ENCODE measurements at places on chromosomes 16 and 17.
A peak's percentile ranks its signal among the peaks of the same experiment; 100 is the strongest.

- DNase-seq: no peak
These were observed 38.1 kb upstream of the RHOT1 start for GRCh38 chr17:32104158-32104557.

DNA sequence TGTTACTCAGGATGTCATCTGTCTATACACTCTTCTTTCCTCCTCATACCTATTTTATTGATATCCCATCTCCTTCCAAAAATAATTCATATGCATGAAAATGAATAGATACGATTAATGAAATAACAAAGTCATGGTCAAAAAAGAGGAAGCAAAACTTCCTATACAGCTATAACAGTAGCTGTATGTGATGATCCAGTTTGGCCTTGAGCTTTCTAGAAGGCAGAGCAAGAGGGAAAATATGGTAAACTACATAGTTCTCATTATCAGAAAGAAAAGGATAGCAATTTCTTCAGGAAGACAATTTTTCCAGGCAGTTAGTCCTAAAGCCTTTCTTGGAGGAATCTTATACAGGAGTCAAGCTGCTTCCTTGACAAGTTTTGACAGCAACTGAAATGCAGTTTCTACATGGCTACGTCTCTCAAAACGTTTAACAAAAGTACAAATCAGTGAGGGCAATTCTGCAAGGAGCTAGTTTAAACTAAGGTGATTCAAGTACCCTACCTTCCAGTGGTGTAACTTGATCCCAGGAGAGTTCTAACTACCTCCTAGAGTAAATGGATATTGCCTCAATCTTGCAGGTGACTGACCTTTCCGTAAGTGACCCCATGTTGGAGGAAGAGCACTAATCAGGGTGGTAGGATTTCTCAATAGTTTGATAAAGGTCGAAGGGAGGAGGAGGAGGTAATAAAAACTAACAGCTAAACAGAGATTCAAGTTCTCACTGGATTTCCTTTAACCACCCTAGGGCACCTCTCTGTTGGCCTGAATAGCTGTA lies 1.0 kb downstream of the SPAG5 start:
- DNase-seq: no peak

DNA sequence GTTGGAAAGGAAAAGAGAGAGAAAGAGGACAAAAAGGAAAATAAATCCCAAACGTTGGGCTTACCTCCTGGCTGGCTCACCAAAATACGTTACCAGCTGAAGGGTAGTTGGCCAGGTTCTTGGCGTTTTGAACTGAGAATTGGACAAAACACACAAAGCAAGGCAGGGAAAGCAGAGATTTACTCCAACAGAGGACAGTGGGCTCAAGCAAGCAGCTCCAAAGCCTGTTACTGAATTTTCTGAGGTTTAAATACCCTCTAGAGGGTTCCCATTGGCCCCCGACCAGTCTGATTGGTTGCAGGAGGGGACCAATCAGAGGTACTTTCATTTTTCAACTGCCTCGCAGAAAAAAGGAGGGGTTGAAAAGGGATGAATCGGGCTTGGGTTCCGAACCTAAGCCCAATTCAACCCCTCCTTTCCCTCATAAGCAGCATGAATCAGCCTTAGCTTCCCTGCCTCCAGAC lies 55.6 kb upstream of the ALOX12 start:
- no peak for DNase-seq

- no peak for DNase-seq
These were observed 8.3 kb downstream of the SLC35G3 start for GRCh38 chr17:35185849-35186248.

DNA sequence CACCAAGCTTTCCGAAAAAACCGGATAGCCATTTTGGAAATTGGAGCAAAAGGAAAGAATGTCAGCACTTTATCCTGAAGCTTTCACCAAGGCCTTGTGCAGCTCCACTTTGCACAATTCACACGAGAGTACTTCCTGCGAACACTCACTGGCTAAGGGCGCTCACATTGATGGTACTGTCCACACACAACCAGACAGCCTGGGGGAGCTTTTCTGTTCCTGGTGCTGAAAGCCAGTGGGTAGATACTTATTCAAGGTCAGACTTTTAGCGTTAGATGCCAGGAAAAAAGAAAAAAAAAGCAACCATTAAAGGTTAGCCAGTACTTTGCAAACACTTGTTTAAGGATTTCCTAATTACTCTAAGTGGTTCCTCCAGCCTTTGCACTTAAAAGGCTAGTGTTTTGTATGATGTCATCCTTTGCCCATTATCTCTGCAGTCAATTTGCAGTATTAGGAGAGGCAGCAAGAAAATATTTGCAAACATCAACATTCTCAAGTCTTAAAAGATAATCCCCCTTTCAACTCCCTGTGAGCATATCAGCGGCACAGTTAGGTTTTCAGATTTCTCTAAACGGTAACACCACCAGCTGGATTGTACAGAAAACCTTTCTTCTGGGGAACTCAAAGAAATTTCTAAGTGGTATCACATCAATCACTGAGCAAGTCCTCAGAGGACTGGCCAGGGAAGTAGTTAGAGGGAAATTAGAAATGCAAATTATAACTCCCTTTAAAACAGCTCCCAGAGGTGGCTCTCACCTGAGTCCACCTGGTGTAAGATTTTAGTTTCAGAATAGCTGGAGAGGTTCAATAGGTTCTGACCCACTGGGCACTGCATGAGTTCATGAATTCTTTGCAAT lies 243.4 kb upstream of the IRX5 start:
- DNase-seq: no peak

- DNase-seq: no peak
These were observed 408.4 kb downstream of the CPPED1 start for GRCh38 chr16:12395268-12395667.

DNA sequence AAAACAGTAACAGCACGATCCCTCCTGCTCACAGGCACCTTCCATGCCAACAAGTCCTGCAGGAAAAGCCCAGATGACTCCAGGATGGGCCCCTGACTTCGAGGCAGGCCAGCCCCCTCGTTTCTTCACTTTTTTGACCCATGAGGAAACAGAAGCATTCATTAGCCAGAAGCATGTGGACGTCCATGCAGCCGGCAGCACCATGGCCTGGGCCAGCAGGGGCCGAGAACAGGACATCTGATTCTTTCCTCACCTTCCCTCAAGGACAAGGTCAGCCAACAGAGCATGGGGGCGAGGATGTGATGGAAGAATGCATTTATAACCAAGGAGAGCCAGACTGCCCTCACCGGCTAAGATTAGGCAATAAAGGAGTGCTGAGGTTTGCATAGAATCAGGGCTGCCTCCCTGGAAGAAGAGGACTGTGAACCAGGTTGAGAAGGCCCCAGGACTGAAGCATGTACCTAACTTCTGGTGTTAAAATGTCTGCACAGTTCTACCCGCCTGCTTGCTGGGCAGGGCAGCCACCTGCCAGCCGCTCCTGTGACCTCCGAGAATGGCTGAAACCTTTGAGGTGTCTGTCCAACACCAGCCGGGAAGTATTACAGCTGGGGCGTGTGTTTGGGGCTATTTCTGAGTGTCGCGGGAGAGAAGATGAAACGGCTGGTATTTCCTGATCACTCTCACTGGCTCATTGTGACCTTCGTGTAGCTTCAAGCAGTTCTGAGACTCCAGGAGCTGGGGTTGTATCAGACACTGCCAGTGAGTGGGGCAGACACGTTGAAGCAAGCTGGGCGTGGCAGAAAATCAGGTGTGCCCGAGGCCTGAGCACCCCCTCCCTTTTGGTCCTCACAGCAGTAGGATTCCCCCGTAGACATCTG lies 94.0 kb upstream of the TNRC6C start:
- DNase-seq: no peak

- no peak for DNase-seq
These were observed 387.5 kb downstream of the UTP18 start for GRCh38 chr17:51647826-51648225.

- no peak for DNase-seq
These were observed 86.3 kb downstream of the XYLT1 start for GRCh38 chr16:17384471-17384870.

- no peak for DNase-seq
These were observed 43.9 kb upstream of the TNRC6C start for GRCh38 chr17:77914385-77915254.

DNA sequence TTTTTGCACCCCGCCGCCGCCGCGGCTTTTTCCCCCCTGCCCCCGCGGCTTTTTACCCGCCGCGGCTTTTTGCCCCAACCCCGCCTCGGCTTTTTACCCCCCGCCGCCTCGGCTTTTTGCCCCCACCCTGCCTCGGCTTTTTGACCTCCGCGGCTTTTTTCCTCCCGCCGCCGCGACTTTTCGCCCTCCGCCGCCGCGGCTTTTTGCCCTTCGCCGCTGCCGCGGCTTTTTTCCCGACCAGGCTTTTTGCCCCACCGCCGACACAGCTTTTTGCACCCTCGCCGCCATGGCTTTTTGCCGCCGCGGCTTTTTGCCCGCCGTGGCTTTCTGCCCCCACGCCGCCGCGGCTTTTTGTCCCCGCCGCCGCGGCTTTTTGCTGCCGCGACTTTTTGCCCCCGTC lies 137.0 kb upstream of the TP53TG3D start:
- no peak for DNase-seq

GRCh38 chr17:10875984-10876555 lies 38.2 kb upstream of the PIRT start:
- DNase-seq: no peak

GRCh38 chr16:11685844-11686618 lies 17.8 kb downstream of the SNN start:
- DNase-seq: no peak

- peak; percentile 34 for DNase-seq
These were observed 720 bp upstream of the BCKDK start for GRCh38 chr16:31107465-31107867.

DNA sequence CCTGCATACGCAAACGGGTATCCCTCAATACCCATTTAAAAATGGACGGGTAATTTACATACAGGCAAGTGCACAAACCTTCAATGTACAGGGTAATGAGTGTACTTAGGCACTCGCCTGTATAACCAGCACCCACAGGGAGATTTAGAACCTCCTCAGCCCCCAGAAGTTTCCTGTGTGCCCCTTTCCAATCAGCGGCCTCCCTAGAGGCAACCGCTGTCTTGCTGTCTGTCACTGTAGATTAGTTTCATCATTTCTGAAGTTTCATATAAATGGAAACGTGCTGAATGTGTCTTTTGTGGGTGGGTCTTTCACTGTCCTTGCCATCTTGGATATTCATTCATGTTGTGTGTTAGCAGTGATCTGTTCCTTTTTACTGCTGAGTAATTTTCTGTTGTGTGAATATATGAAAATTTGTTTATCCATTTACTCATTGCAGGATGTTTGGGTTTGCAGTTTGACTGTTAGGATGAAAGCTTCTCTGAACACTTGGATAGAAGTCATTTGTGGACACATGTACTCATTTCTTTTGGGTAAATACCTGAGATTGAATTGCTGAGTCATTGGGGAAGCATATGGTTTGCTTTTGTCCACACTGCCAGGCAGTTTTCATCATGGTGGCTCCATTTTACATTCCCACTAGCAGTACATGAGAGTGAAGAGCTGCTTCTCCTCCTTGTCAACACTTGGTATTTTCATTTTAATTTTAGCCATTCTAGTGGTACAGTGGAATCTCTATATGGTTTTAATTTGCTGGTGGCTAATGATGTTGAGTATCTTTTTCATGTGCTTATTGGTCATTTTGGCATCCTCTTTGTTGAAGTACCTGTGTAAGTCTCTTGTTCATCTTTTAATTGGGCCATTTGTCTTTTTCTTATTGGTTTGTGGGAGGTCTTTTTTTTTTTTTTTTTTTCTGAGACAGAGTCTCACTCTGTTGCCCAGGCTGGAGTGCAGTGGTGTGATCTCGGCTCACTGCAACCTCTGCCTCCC lies 2.1 kb upstream of the ADCY7 start:
- DNase-seq: no peak

DNA sequence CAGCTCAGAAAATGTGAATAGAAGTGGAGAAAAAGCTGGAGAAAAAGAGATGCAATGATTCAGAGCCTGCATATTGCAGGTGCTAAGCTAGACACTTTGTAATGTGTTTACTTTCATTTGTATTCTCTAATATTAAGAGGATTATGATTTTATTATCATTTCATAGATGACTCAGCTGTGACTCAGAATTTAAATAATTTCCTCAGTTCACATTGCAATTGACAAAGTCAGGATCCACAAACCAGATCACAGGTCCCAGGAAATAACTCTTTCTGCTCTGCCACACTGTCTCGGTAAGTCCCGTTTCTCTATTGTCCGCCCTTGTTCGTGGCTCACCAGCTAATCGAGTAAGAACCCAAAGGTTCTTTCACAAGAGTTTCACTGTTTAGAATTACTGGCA lies 235.4 kb upstream of the MON1B start:
- no peak for DNase-seq

- DNase-seq: no peak
These were observed 27.7 kb downstream of the WWOX start for GRCh38 chr16:78127130-78127529.

DNA sequence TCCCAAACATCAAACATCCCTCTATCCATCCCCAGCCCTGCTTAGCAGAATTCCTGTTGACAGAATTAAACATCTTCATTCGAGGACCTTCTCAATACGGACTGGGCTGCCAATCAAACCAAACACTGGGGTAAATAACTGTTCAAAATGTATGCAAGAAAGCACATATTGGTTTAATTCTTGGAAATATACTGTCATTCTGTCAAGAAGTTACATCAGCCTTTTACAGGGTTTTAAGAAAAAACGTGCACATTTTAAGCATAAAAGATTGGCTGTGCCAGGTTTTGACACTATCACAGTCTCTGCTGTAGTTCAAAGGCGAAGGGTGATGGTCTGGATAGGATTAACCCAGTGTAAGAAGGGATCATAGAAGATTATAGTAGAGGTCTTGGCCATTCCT lies 25.1 kb upstream of the CCNF start:
- DNase-seq: no peak

- DNase-seq: no peak
These were observed 24.1 kb upstream of the SCNN1B start for GRCh38 chr16:23278031-23278430.

DNA sequence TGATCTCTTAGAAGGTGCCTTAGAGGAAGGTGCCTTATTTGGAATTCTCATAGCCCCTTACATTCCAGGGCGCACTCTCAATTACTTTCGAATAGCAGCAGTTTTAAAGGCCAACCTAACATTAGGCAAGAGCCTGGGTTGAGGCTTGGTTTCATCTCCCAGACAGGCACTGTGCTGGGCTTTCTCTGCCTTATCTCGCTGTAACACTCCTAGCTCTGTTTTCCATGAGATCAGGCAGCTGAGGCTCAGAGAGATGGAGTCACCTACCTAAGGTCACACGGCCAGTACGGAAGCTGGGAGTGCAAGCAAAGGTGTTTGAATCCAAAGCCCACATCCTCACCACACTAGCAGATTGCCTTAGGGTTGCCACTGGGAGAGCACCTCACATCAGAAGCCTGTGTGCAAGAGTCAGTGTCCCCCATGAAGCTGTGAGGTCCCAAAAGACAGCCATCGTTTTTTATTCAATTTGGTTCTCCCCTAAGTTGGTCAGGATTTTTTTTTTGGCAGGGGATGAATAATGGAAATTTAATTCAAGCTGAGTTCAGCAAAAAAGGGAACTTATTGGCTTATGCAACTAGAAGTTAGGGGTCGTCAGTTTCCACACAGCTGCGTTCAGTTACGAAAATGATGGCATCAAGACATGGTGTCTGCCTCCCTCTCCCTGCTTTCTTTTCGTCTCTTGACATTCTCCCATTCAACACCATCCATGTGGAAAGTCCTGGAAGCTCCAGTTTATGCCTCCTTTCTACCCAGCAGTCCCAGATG lies 206.4 kb downstream of the KATNIP start:
- DNase-seq: no peak

- DNase-seq: no peak
These were observed 460.8 kb upstream of the TOM1L1 start for GRCh38 chr17:54439816-54440215.

- no peak for DNase-seq
These were observed 5.3 kb downstream of the DEF8 start for GRCh38 chr16:89953671-89954406.

- DNase-seq: no peak
These were observed 108.5 kb downstream of the PCTP start for GRCh38 chr17:55859301-55859795.

GRCh38 chr16:89038811-89039735 lies 54.6 kb upstream of the ACSF3 start:
- no peak for DNase-seq
